ENCODE measurements at places on chromosomes 2 and 18. TPM values are rescaled to one million over a fixed set of nuclear protein-coding genes. Genes with fewer than 3 reads are reported as not detected.
A peak's percentile ranks its signal among the peaks of the same experiment; 100 is the strongest.

IL1A gene
- total RNA-seq, result not detected

CRYGC gene
- total RNA-seq, result not detected

RNF138 gene
- 5.8 TPM for total RNA-seq

DNA sequence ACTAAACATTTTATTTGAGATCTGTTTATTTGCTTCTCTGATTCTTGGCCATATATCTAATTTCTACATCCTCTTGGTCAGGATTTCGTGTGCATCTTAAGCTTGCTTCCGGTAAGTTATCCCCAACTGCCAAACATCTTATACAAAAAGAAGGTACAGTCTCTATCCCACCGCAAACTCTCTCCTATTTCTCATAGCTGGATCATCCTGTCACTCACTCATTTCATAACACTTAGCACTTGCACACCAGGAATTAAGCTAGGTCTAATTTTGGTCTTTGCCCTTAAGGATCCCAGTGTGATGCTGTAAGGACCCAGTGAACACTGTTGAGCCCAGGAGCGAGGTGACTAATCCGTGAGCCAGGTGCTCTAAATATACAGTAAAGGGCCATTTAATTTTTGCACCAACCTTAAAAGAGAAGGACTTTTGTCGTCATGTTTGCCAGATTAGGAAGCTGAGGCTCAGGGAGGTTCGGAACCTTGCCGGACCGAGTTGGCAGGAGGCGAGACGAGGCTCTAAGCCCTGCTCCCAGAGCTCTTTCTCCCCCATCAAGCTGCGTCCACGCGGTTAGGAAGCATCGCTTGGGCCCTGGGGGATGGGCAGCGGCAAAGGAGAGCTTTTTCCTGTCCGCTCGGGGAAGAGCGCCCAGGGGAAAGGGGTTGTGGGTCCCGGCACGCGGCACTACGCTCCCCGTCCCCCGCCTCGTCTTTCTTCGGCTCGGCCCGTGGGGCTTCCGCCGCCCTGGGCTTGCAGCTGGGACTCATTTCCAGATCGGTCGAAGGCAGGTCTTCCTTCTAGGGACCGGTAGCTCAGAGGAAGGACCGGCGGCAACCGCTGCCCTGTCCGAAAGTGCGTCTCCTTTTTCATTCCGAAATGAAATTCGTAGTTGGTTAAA, 4.1 kb upstream of the ITPRIPL1 start:
- DNase-seq, result no peak

DNA sequence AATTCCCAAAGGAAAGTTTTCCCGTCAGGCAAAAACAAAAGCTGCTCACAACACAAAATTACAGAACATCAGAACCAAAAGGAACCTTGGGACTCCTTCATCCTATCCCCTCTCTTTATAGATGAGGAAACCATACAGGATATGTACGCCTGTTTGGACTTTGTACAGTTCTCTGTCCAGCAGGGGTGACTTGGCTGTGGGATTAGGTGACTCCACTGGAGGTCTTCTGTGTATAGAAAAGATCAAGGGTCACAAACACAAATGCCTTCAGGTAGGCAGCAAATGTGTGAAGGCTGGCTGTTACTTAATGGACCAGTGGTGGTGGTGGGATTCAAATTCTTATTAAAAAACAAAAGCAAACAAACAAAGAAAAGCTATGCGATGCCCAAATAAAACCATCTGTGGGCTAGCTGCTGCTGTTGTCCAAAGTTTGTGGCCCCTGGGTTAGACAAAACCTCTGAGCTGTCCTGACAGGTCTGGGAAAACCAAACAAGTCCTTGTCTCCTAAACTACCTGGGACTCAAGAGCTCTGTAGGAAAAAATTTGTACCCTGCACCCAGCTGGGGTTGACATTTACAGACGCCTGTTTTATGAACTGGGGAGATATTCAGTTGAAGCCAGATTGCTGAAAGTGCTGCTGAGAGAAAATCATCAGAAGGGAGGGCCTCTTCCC, 1.3 kb upstream of the CEP68 start:
- DNase-seq, result no peak

DNA sequence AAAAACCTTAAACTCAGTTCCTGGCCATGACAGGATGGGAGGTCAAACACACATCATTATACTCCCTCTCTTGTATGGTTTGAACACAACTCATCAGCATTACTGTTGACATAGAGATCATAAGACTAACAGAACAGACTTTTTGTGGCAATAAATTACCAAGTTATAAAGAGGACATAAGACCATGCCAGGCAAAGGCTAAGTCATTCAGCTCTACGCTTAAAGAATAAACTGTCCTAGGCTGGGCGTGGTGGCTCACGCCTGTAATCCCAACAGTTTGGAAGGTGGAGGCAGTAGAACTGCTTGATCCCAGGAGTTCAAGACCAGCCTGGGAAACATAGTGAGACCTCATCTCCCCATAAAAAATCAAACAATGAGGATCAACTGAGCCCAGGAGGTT, 16.4 kb downstream of the NLRC4 start:
- DNase-seq, result no peak

DNA sequence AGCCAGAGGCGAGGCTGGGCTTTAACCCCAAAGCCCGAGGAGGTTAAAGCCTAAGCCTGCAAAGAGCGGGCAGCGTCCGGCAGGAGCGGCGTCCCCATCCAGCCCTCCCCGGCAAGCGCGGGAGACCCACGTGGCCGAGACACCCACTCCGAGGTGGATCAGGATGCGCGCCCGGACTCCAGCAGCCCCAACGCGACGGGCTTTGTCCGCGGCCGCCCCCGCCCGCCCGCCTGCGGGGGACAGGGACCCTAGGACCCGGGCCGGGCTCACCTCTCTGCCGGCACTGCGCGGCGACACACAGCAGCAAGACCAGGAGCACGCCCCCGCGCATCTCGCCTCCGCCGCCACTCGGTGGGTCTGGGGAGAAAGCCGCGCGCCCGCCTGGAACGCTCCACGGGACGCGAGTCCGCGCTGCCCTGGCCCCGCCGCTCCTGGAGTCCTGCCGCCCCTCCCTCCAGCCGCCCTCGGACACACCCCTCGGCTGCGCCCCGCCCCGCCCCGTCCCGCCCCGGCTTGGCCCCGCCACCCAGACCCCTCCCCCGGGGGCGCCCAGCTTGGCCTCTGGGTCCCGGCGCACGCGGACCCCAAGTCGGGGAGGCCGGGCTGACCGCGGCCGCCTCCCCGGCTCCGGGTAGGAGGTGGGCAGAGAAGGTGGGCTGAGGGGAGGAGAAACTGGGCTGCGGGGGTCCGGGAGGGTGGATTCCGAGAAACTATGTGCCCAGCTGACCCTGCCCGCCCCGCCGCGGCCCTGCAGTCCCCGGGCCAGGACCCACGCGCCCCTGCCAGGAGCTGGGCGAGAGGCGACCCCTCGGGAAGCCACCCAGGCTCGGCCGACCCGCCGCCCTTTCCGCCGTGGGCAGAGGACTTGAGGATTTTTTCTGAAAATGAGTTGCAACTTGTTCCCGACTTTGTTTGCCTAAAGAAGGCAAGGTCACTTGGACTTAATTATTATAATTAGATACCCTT, at the start of gene LAMA1:
LAMA1 (minus strand) TSS at position 408 of the 966 bp plus-strand sequence; CDS start at position 331, 77 bp downstream.
- DNase-seq, result no peak

- no peak for DNase-seq
These were observed 202.5 kb upstream of the SLC8A1 start for GRCh38 chr2:40654346-40654745.

GRCh38 chr2:45649462-45649857, 2.0 kb upstream of the PRKCE start:
- no peak for DNase-seq

- no peak for DNase-seq
These were observed 152.0 kb downstream of the CAPN13 start for GRCh38 chr2:30655211-30655610.

- DNase-seq, result no peak
These were observed 35.4 kb downstream of the TMX3 start for GRCh38 chr18:68679528-68679927.

DNA sequence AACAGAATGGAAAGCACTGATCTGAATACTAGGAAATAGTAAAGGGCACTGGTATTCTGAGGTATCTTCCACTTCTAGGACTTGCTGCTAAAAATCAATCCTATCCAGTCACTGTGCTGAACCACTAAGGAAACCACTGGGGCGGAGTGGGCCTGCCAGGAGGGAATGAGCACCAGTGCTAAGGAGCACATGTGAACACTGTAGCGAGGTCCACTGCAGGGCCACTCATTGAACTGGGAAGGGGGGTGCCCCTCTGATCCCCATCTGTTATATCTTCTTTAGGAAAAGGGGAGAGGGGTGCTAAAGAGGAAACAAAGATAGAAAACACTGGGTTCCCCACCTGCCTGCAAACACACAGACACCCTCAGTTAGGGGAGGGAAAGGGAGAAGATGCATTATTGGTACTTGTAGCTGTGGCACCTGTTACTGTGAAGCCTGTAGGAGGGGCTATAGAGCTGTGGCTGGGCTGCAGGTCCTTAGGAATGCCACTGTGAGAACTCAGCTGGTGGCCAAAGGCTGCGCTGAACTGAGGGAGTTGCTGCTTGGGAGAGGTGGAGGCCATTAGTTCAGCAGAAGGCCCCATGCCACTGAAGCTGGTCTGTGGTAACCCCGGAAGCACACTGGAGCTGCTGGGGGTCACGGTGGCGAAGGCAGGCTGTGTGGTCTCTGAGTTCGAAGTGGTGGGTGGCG, 81.8 kb downstream of the INO80D start:
- peak; percentile 48 for DNase-seq
